ENCODE measurements at places on chromosomes 6 and 20. TPM values are rescaled to one million over a fixed set of nuclear protein-coding genes. Genes with fewer than 3 reads are reported as not detected.

DNA sequence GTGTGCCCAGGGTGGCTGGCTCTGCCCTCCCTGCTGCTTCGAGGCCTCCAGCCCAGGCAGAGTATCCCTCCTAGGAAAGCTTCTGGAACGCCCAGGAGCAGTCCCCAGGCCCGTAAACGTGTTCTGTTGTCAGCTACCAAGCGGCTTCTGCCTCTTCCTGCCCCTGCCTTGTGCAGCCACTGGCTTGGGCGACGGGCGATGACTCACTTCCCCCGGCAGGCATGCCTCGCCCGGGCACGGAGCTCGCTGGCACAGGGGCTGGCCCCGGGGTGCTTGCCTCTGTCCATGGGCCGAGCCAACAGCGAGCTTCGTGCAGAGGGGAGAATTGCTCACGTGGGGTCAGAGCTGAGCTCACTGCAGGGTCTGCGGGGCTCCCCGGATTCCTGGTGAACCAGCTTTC, 86.7 kb upstream of the THBS2 start:
- no peak for DNase-seq

GRCh38 chr6:128855581-128856085, 27.3 kb upstream of the LAMA2 start:
- no peak for DNase-seq

GRCh38 chr20:1711826-1712601, 54.4 kb upstream of the SIRPG start:
- peak; percentile 94 for DNase-seq

GRCh38 chr6:125722886-125723285, 26.5 kb upstream of the HEY2 start:
- DNase-seq: no peak

DNA sequence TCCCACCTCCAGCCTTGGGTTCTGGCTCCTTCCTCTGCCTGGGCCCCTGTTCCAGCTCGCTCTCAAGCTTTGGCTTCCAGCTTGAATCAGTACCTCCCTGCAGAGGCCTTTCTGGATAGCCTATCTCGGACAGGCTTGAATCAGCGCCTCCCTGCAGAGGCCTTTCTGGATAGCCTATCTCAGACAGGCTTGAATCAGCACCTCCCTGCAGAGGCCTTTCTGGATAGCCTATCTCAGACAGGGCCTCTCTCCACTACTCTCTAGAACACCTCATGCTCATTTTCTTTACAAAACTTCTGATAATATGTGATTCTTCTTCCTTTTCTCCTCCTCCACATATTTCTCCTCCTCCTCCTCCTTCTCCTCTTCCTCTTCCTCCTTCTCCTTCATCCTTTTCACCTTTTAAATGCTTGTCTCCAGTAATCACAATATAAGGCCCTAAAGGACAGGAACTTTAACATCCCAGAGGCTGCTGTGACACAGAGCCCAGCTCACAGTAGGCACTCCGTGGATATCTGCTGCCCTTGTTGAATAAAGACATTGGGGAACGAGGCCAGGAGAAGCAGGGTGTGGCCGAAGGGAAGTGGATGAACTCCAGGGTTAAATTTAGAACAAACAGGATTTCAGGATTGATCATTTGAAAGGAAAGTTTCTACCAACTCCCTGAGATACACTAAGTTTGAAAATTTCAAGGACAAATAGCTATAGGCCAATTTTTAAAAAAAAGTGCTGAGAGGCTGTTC, 9.3 kb upstream of the RPS6KA2 start:
- DNase-seq: no peak

- no peak for DNase-seq
These were observed 421.4 kb upstream of the NRSN1 start for GRCh38 chr6:23704479-23705052.

DNA sequence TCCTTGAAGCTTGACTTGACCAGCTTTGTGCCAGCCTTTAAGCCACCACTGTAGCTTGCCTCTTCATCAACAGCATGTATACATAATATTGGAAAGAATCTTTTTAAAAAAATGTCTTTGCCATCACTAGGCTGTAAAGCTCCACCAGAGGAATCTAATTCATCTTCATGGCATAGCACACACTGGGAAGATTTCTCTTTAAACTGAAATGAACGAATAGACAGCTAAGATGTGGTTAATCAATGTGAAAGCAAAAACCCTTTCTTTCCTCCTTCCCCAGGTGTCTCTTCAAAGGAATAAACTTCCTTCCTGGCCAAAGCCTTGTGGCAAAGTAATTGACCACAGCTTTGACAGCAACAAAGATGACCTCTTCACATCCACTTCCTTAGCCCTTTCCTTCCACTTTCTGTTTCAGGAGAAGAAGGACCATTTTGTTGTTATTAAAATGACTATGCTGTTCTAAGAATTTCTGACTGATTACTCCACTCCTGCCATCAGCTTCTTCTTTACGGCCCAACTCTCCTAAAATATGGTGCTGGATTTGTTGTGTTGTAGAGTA, 428.7 kb upstream of the SOX4 start:
- no peak for DNase-seq

DNA sequence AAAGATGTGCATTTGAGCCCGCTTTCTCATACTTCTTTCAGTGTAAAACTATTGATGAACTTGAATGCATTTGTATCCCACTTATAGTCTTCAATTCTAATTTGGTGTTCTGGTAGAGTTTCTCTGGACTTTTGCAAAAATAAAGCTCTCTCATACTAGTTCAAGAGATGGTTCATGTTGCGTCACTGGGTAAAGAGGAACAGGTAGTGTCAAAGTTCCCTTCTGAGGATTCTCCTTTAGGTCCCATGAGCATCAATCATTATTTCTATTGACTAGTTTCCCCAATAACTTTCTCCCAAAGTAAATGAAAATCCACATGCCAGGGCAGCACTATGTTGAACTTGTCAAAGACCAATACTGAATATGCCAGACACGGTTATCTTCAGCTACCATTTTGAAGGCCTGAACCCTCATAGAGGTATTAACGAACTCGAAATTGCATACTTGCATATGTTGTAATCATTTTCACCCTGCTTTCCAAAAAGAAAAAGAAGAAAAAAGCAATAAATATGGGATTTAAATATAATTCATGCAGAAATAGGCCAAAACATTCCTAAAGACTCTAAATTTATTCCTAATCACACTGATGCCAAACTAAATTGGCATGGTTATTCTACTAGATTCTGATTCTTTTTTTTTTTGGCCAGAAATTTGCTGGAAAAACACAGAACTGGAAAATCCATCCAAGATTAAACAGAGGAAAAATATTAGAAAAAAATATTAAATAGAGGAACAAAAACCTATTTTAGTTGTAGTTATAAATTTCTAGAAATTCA, 84.5 kb downstream of the SGK1 start:
- no peak for DNase-seq

GRCh38 chr6:159876242-159876641, 14.5 kb upstream of the MAS1 start:
- no peak for DNase-seq

DNA sequence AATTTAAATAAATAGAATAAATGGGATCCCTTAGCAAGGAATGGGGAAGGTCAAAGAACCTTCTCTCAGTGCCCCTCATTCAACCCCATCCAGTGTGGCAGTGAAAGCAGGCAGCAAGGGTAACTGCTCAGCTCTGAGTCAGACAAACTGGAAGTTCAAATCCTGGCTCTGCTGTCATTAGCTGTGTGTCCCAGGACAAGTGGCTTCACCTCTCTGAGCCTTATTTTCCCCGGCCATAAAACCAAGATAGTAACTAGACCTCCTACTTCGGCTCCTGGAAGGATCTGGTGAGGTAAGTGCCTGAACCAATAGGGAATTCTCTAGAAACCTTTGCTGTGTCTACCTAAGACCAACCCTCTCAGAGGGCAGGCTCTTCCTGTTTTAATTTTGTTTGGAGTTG, 4.1 kb downstream of the GHRH start:
- DNase-seq: no peak

GRCh38 chr6:25834950-25835349, 3.1 kb upstream of the SLC17A1 start:
- DNase-seq: no peak

GRCh38 chr20:6714279-6714711, 53.2 kb upstream of the BMP2 start:
- DNase-seq: no peak

- DNase-seq: no peak
These were observed 16.1 kb downstream of the BPIFB1 start for GRCh38 chr20:33299111-33299603.

DNA sequence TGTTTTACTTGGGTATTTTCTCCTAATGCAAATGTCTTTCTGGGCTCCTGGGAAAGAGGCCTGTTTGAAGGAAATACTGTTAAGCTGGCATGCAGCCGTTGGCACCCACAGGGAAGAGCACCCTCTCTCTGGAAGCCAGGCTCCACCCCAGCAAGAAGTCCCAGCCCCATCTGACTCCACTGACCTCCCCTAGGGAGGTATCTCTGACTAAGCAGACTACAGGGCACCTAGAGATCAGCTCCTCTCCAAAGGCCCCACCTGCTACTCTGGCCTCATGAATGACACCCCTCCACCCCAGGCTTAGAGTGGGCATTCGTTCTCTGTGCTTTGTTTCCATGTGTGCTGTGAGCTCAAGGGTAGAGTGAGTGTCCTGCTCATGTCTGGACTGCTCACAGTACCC, 6.4 kb upstream of the MDGA1 start:
- DNase-seq: no peak

GRCh38 chr20:6623989-6624388, 143.5 kb upstream of the BMP2 start:
- no peak for DNase-seq

- no peak for DNase-seq
These were observed 356.0 kb upstream of the CITED2 start for GRCh38 chr6:139730340-139730974.

MMP24 gene
- total RNA-seq: 0.98 TPM

OTOR gene
- total RNA-seq: not detected

PCK1 gene
- total RNA-seq: 13.0 TPM

EYA4 gene
- 18.7 TPM for total RNA-seq

LGSN gene
- total RNA-seq: not detected

MRPS26 gene
- 52.3 TPM for total RNA-seq

BPIFA3 gene
- total RNA-seq: not detected

GPR63 gene
- 2.5 TPM for total RNA-seq

DCDC2 gene
- not detected for total RNA-seq
